Activated CD4-positive, alpha-beta T cell treated with anti-CD3 and anti-CD28 coated beads, Interleukin-2, Interleukin-4, amounts not matched to agents 100 ng/mL and 50 ng/mL, durations not matched to agents 16 hours and 8 hours (primary cell): ENCODE measurements at places on chromosomes 11 and 22.
A peak's percentile ranks its signal among the peaks of the same experiment; 100 is the strongest.

- peak; percentile 83 for DNase-seq
Observed at GRCh38 chr22:30742291-30743256, 47.9 kb downstream of the OSBP2 start.

DNA sequence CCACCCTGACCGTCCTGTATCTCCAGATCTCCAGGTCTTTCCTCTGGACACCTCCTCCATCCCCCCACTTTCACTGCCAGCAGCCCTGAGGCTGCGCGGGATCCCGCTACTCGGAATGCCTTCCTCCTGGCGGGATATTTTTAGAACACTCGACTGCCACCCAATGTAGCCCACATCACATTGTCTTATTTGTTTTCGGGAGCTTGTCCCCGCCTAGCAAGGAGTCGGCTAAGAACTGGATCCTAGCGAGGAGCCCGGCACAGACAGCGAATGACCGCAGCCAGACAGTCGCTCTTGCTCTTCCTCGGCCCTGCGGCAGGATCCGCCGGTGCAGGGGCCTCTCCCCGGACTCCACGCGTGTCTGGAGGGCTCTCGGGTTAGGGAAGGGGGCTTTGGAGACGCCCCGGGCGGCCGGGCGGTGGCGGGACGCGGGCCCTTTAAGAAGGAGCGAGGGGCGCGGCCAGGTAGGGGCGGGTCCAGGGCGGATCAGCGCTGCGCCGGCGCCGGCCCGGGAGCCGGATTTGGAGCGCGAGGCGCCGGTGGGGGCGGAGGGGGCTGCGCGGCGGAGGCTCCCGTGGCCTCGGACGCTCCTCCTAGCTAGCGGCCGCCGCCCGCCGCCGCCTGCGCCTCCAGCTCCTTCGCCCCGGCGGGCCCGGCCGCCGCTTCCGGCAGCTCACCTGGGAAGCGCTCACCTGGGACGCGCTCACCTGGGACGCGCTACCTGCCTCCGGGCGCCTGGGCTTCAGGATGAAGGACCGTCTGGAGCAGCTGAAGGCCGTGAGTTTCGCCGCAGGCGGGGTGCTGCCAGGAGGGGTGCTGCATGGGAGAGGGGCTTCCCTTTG lies at the start of gene STX3:
TSS of gene STX3 (plus strand) at position 518 of the 842 bp plus-strand sequence. CDS start at position 748, 230 bp downstream.
- DNase-seq = peak; percentile 42

DNA sequence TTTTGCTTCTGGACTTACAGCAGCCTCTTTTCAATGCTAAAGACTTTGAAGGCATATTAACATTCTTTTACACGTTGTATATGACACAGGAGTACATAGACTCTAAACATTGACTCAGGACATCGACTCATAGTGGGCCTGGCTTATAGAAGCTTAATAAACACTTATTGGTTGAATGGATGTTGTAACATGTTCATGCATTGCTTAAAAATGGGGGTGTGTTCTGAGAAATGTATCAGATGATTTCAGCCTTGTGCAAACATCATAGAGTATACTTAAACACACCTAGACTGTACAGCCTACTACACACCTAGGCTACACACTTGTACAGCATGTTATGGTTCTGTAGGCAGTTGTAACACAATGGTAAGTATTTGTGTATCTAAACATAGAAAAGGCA lies 17.9 kb downstream of the TTC17 start:
- no peak for DNase-seq

- no peak for DNase-seq
Observed at GRCh38 chr11:47187723-47188122, 1.5 kb upstream of the PACSIN3 start.

DNA sequence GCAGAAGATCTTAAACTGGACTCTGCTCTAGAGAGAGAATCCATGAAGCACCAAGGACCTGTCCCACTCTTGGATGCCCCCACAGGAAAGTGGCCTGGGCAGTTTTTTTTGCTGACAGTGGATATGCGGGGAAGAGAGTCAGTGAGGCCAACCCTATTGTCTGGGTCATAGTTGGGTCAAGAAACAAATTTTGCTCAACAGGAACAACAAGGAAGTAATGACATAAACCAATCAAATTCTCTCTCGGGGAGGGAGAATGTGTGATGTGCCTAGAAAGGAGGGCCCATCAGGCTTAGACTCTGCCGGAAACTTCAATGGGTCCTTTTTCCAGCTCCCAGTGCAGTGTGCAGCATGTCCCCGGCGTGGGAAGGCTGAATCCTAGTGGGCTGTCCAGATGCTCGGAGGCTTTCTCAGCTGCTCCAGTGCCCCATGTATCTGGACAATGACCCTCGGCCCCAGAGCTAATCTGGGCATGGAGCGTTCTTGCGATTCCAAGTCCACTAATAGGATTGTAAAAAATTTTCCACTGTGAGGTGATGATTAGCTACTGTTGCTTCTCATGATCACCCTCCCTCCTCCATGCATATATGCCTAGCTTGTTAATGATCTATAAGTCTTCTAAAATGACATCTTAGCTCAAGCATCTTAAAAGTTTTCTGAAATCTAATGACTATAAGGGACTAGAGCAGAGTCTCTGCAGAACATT lies 101.0 kb downstream of the SNX19 start:
- no peak for DNase-seq

DNA sequence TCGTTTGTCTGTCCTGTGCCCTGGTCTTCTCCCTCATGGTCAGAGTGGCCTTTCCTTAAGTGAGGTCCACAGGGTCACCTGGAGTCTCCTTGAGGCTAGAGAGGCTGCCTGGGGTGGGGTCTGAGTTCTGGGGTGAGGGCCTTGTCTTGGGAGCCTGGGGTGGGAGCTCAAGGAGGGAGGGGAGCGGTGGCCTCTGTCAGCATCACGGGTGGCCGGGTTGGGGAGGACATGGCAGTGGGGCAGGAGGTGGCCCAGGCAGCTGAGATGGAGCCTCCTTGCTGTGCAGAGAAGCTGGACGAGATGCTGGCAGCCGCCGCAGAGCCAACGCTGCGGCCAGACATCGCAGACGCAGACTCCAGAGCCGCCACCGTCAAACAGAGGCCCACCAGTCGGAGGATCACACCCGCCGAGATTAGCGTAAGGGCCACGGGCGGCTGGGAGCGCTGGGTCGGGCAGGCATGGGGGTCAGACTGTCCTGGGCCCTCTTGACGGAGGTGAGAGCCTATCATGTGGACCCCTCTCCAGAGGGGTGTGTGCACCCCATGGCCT lies 23.3 kb upstream of the ACR start:
- no peak for DNase-seq

DNA sequence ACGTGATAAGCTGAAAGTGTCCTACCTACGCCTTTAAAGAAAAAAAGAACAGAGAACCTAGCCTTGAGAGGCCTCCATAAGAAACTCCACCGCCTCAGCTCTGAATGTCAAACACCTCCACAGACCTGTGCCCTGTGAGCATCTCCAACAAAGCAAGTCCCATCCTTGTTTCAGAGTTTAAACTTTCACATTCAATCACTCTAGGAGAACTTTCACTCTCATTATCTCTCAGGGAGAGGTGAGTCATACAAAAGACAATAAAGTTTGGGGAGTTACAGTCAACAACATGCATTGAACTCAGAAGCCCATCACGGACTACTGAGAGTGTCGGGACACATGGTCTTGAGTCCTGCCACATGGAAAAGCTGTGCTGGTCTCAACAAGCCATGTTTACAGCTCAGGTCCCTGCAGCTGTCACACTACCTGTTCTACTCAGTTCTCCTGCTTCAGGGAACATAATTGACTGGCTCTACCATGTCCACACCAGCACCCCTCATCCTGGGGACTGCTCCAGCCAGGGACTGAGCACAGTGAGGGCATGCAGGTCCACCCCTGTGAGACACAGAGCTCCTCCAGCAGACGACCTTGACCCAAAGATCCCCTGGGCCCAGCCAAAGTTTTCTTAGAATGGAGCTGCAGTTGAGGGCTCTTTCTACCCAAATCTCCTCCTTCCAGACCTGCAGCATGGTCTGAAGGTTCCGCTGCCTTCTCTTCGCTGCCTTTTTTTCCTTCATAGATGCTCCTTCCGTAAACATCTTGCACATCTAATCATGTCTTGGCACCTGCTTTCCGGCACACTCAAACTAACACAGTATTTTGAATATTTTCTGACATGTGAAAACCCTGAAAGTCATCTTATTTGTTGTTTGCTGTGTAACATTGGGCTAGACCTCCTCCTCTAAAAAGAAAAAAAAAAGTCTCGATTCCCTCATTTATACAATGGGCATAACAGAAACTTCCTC lies 114.9 kb downstream of the ETS1 start:
- DNase-seq = peak; percentile 92

DNA sequence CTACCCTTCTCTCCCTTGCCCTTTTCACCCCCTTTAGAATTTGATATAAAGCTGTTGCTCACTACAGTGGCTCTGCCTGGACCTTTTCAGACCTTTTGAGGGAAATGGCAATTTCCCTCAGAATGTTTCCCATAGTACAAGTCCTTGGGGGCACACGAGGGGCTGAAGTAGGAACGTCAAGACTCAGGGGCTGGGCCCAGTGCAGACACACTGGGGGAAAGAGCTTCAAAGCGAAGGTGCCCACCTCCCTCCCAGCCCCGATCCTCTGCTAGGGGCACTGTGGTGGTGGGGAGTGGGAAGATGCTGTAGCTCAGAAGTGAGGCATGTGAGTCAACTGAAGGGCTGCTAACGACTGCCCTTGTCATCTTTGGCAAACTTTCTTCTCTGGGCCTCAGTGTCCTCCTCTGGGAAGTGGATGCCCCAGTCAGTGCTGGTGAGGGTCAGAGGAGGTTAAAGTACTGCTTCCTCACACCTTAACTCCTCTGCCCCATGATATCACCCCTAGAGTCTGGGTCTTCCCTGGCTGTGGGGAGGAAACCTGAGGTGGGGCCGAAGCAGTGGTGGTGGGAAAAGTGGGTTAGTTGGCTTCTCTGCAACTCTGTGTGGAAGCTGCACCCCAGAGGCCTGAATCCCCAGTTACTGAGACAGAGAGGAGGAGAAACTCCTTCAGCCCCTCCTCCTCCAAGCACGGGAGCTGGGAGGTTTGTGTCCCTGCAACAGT lies 425.3 kb upstream of the B3GAT1 start:
- DNase-seq = no peak

- DNase-seq = no peak
Observed at GRCh38 chr11:94853836-94854235, 85.7 kb downstream of the AMOTL1 start.

GRCh38 chr11:9799886-9800285 lies 136.0 kb downstream of the SWAP70 start:
- DNase-seq = no peak

GRCh38 chr11:57668434-57668782 lies 494 bp downstream of the ZDHHC5 start:
- peak; percentile 32 for DNase-seq

DNA sequence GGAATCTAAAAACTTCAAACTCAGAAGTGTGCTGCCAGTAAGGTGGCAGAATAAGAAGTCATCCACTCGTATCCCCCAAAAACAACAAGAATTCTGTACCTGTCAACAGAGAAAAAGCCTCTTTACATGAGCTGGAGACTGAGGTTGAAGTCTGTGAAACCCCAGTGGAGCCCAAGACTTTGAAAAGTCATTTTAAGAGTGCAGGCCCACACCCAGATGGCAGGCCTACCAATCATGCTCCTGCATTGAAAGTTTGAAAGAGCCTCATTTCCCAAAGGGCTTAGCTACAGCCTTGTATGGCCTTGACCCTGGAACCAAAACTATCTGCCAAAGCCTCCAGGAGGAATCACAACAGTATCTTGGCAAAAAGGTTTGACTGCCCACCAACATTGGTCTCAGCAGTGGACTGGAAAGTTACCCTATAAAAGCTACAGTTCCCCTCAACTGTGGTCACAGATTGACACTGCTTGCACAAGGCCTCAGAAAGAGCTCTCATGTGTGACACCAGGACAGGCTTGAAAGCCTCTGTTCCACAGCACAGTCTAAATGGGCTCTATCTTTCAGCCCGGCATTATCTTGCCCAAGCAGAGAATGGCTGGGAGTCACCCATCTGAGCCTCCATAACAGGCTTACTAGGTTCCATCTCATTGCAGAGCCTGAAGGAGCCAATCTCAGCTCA lies 47.7 kb downstream of the SLC22A9 start:
- DNase-seq = no peak

DNA sequence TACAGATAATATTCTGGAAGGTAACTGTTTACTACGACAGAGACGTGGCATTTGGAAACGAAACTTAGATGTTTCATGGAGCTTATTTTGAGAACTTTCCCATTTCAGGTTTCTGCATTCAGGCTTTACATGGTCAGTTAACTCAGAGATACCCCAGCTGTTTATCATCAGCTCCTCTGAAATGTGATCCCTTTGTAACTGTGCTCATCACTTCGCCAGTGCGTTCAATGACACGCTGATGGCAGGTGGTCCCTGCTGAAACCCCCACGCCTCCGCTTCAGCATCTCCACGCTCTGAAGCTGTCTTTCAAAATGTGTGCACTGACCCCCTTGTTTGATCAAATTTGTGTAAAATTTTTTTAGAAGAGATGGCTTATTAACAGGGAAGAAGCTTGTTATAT lies 30.5 kb downstream of the ALG12 start:
- DNase-seq = no peak

- no peak for DNase-seq
Observed at GRCh38 chr22:46142548-46143490, 7.5 kb upstream of the PPARA start.

DNA sequence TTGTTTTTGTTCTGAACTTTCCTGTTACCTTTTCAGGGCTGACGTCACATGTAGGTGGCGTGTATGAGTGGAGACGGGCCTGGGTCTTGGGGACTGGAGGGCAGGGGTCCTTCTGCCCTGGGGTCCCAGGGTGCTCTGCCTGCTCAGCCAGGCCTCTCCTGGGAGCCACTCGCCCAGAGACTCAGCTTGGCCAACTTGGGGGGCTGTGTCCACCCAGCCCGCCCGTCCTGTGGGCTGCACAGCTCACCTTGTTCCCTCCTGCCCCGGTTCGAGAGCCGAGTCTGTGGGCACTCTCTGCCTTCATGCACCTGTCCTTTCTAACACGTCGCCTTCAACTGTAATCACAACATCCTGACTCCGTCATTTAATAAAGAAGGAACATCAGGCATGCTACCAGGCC lies 3.5 kb upstream of the TSSC4 start:
- no peak for DNase-seq

GRCh38 chr22:36162127-36163034 lies 1.8 kb upstream of the APOL3 start:
- DNase-seq = no peak

- DNase-seq = no peak
Observed at GRCh38 chr11:121626507-121626875, 173.7 kb upstream of the SORL1-AS1 start.

DNA sequence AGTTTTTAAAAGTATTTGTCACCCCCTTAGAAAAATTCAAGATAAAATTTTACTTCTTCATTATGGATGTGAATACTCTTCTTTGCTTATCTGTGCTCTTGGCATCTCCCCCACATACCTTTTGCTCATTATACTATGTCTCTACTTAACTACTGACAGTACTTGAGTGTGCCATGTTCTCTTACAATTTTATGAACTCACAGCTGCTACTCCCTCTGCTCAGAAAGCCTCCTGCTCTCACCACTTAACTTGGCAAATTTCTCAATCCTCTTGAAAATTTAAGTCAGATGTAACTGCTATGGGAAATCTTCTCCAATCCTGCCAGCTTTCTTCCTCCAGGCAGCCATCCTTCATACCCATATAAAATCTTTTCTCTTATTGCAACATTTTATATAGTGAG lies 163.4 kb downstream of the CNTN5 start:
- no peak for DNase-seq

- DNase-seq = peak; percentile 86
Observed at GRCh38 chr11:65779919-65780769, 632 bp downstream of the AP5B1 start.
